ENCODE measurements at places on chromosomes 3 and 15. TPM values are rescaled to one million over a fixed set of nuclear protein-coding genes. Genes with fewer than 3 reads are reported as not detected.
A peak's percentile ranks its signal among the peaks of the same experiment; 100 is the strongest.

The FES gene
- total RNA-seq: 0.16 TPM

The MEX3B gene
- 20.4 TPM for total RNA-seq

The PPIP5K1 gene
- 18.8 TPM for total RNA-seq

The MAGEL2 gene
- total RNA-seq: not detected

The NSUN3 gene
- total RNA-seq: 7.7 TPM

The MAGEF1 gene
- total RNA-seq: 54.8 TPM

The SLC27A2 gene
- 0.13 TPM for total RNA-seq

The GOLGA6L9 gene
- total RNA-seq: 1.6 TPM

The GYG1 gene
- 14.1 TPM for total RNA-seq

DNA sequence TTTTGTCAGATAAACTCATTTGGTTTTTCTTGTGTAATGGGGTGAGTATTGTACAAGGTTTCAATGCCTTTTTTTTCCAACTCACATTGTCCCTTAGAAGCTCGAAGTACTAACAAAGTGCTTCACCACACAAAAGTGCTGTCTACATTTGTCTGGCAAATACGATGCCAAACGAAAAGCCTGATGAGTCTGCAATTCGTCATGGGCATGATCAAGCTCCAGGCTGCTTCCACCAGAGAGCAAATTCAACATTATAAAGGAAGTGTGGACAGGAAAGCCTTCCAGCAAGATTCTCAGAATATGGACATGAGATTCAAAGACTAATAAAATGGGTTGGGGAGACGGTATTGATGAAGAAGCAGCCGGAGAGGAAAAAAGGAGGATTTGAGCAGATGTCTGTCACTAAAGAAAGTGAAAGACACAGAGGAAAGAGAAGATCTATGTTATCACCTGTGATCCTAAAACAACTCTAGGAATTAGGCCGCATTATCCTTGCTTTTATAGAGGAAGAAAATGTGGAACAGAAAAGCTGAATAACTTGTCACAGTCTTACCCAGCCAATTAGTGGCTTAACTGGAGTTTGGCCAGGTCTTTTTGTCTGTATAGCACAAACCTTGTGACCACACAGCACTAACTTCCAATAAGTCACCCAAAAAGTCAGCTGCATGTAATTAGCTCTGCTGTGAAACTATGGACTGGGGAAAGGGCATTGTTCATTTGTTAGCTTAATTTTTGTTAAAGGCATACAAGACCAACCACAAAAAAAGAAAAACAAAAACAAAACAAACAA, 494.8 kb downstream of the FHIT start:
- no peak overlapping the region for H3K4me3 ChIP-seq
- no peaks in the 10 kb centered on the region for H3K36me3 ChIP-seq
- H3K4me1 ChIP-seq: no peaks in the 10 kb centered on the region
- DNase-seq: no peak
- no peak overlapping the region for H3K27ac ChIP-seq
- no peaks in the 10 kb centered on the region for H3K27me3 ChIP-seq

- H3K4me1 ChIP-seq: no peaks in the 10 kb centered on the region
- H3K27ac ChIP-seq: no peak overlapping the region
- DNase-seq: no peak
- H3K4me3 ChIP-seq: no peak overlapping the region
These were observed 30.4 kb upstream of the SEC61A1 start for GRCh38 chr3:128021768-128022372.

DNA sequence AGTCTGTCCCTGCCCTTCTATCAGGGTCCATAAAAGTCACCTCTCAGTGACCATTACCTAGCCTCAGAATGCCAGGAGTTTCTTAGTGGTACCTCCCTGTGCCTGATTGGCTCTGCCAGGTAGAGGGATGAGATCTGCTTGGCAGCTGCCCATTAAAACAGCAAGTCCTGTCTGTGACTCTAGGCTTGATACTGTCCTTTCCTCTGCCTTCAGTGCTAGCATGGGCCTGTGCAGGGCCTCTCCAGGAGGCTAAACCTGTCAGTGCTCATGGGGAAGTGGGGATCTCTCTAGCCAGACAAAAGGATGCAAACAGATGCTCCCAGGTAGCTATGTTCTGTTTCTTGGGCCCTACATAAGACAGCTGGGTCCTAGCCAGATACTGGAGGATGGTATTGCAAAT, 10.0 kb upstream of the MANF start:
- H3K36me3 ChIP-seq: no peaks in the 10 kb centered on the region
- H3K27ac ChIP-seq: no peak overlapping the region
- no peak overlapping the region for H3K4me3 ChIP-seq
- H3K4me1 ChIP-seq: no peaks in the 10 kb centered on the region
- DNase-seq: no peak
- no peaks in the 10 kb centered on the region for H3K27me3 ChIP-seq

DNA sequence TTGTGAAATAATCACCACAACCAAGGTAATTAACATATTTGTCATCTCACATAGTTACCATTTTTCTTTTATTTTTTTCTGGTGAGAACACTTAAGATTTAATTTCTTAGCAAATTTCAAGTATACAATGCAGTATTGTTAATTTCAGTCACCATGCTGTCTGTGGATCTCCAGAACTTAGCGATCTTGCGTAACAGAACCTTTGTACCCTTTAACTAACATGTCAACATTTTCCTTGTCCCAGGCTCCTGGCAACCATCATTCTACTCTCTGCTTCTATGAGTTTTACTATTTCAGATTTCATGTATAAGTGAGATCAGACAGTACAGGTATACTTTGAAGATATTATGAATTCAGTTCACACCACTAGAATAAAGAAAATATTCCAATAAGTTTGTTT, 154.4 kb downstream of the KCNAB1 start:
- no peaks in the 10 kb centered on the region for H3K27me3 ChIP-seq
- DNase-seq: no peak
- H3K36me3 ChIP-seq: no peaks in the 10 kb centered on the region

- no peaks in the 10 kb centered on the region for H3K27me3 ChIP-seq
- no peak overlapping the region for H3K4me3 ChIP-seq
- no peak for DNase-seq
- no peaks in the 10 kb centered on the region for H3K36me3 ChIP-seq
- peak overlapping the region; percentile 63 for H3K27ac ChIP-seq
- H3K4me1 ChIP-seq: peaks cover 18% of the 10 kb centered on the region
These were observed 44.0 kb upstream of the SMAD6 start for GRCh38 chr15:66658044-66658443.

- DNase-seq: no peak
- no peak overlapping the region for H3K27ac ChIP-seq
- H3K4me3 ChIP-seq: no peak overlapping the region
These were observed 102.3 kb downstream of the MYRIP start for GRCh38 chr3:39911465-39912309.

DNA sequence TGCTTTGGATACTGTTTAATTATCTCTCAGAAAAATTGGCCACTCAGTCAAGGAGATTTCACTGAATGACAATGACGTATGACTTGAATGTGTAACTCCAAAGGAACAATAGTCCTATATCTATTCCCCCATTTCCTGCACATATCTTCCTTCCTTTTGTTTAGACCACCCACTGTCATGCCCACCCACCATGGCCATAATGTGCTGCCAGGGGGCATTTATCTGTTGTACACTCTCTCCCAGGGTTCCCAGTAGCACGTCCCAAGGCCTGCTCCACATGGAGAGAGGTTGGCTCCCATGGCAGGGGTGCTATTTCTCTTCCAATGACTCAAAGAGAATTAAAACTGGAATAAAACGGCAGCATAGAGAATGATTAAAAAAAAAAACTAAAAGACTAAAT, 36.8 kb upstream of the CTNNB1 start:
- peak; percentile 67 for DNase-seq
- H3K4me3 ChIP-seq: no peak overlapping the region
- no peaks in the 10 kb centered on the region for H3K36me3 ChIP-seq

- H3K36me3 ChIP-seq: no peaks in the 10 kb centered on the region
- no peak overlapping the region for H3K27ac ChIP-seq
- no peaks in the 10 kb centered on the region for H3K27me3 ChIP-seq
These were observed 1.9 kb upstream of the DPPA4 start for GRCh38 chr3:109339197-109339596.

DNA sequence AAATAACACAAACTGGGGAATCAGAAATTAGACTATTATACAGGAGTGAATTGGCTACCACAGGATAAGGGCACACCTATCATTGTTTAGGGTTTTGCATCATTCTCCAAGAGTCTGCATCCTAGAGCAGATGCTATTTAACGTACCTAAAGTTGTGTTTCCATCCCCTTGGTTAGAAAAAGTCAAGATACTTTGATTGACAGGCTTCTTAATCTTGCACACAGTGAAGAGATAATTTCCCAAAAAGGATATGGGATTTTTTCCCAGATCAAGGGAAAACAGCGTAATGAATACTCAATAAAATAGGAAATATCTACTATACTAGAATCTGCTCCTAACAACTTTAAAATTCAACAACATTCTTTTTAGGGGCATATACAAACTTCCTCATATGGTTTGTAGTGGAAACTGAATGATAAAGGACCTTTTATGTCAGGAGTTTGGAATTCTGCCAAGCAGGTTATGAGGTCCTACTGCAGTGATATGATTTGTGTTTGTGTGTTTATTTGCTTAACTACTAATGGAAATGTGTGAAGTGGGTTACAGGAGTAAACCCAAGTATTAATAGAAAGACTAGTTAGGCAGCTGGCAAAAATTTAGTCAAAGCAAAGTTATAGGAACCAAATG, 124.1 kb upstream of the MME start:
- DNase-seq: no peak
- H3K27ac ChIP-seq: no peak overlapping the region
- H3K4me3 ChIP-seq: no peak overlapping the region
- no peaks in the 10 kb centered on the region for H3K4me1 ChIP-seq
- no peaks in the 10 kb centered on the region for H3K27me3 ChIP-seq

DNA sequence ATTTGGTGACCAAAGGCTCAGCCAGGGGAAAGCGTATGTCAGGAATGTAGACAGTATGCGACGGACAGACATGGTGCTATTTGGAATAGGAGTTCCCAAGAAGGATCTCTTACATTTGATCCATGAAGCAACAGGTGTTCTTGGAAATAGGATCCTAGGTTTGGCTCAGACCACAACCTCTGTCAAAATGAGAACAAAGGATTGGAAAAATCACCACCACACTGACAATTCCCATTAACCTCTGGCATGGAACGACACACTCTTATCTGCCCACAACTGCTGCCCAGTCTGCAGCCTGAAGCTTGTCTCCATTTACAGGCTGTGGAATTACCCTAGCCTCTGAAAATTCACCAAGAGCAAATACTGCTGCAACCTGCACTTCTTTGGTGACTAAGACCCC, 33.6 kb upstream of the LRRN1 start:
- no peaks in the 10 kb centered on the region for H3K36me3 ChIP-seq
- no peak overlapping the region for H3K4me3 ChIP-seq
- no peaks in the 10 kb centered on the region for H3K4me1 ChIP-seq
- H3K27ac ChIP-seq: no peak overlapping the region

Measured in SJSA1 (cell line).